ENCODE measurements at places on chromosomes 2 and 18. TPM values are rescaled to one million over a fixed set of nuclear protein-coding genes. Genes with fewer than 3 reads are reported as not detected.

Gene CLEC4F
- not detected for total RNA-seq

Gene LOXHD1
- not detected for total RNA-seq

Gene PLCL1
- not detected for total RNA-seq

Gene UGT1A5
- total RNA-seq: 91.2 TPM

Gene NMUR1
- total RNA-seq: not detected

Gene CTNNA2
- not detected for total RNA-seq

Gene RAB31
- 51.0 TPM for total RNA-seq

Gene ZCCHC2
- 12.0 TPM for total RNA-seq

Gene CROCC2
- total RNA-seq: not detected

Gene GAL3ST2
- 3.9 TPM for total RNA-seq

Gene NDUFS1
- total RNA-seq: 68.9 TPM

Gene TMEM178A
- total RNA-seq: 2.9 TPM

Gene EN1
- not detected for total RNA-seq

Gene SNORC
- total RNA-seq: 20.0 TPM

Gene SCN7A
- not detected for total RNA-seq

Gene TP53I3
- 21.4 TPM for total RNA-seq

Gene LCT
- total RNA-seq: not detected

Gene NCKAP5
- total RNA-seq: not detected

Gene HJURP
- total RNA-seq: 109 TPM

Gene RGPD4
- total RNA-seq: not detected

Gene KCNG2
- not detected for total RNA-seq

Gene EHD3
- total RNA-seq: 1.8 TPM

Gene CAPN14
- 0.35 TPM for total RNA-seq

Gene PLCD4
- total RNA-seq: 0.74 TPM

Gene NAT8
- total RNA-seq: not detected

Gene ANXA4
- 82.9 TPM for total RNA-seq

Gene VIL1
- not detected for total RNA-seq

Gene ZBTB7C
- total RNA-seq: not detected

Gene CFAP65
- not detected for total RNA-seq

Gene REG3G
- not detected for total RNA-seq

Gene TLX2
- 3.8 TPM for total RNA-seq

Gene SLC35G4
- total RNA-seq: not detected

Gene CXCR1
- total RNA-seq: not detected

Gene KANSL1L
- total RNA-seq: 8.6 TPM

Gene SLC5A7
- not detected for total RNA-seq

Gene TRPM8
- total RNA-seq: 0.48 TPM

Gene PTPRM
- 32.5 TPM for total RNA-seq

Gene TACR1
- total RNA-seq: not detected

Gene DAPL1
- total RNA-seq: not detected

Gene IL1R2
- total RNA-seq: 3.8 TPM

Gene PAX8
- 6.4 TPM for total RNA-seq

Gene DNAJC5G
- not detected for total RNA-seq

Gene FKBP1B
- 4.6 TPM for total RNA-seq

Gene MC4R
- total RNA-seq: not detected

Gene CRACDL
- 29.6 TPM for total RNA-seq

Gene FBXO41
- 16.4 TPM for total RNA-seq

Gene INHBB
- 57.5 TPM for total RNA-seq

Gene GPR35
- total RNA-seq: 1.1 TPM

Gene TOGARAM2
- total RNA-seq: 0.44 TPM
